ENCODE measurements at places on chromosomes 5 and 9.

GRCh38 chr9:83024506-83025125, 38.3 kb downstream of the RASEF start:
- DNase-seq = no peak

DNA sequence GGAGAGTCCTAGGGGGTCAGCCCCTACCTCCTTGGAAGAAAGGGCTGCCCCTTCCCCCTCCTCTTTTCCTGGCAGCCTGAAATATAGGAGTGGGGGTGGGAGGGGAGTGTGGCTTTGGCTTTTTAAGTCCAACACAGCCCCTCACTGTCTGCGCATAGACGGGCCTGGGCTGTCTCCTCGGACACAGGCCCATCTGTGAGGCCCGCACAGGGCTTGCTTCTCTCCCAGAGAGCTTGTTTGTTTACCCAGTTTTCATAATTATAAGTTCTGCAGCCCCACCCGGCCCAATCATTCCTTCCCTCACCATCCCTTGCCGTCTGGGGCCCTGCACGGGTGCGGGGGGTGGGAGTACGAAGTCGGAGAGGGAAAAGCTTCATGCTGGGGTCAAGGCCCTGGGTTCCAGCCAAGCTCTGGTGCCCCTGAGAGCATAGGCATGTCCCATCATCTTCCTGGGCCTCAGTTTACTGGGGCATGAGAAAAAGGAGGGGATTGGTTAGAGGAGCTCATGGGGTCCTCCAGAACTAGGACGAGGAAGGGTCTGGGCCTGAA, 54.0 kb upstream of the STXBP1 start:
- no peak for DNase-seq

DNA sequence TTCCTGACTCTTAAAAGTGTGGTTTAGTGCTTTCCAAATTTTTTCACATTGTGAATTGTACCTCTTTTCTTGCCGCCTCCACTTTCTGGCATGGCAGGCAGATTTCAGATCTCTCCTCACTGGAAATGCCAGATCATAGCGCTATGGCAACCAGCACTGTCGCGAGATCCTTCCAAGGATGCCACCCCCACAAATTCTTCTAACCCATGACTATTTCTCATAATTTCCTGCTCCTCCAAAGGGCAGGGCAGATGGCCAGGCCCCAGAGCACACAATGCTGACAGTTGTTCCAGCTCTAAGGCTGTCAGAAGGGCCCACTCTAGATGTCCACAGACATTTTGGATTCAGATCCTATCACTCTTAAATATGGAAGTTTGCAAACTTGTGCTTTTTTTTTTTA, 446.2 kb upstream of the RIOK2 start:
- DNase-seq = peak; percentile 83

GRCh38 chr5:144307736-144308135, 137.1 kb downstream of the KCTD16 start:
- DNase-seq = no peak

DNA sequence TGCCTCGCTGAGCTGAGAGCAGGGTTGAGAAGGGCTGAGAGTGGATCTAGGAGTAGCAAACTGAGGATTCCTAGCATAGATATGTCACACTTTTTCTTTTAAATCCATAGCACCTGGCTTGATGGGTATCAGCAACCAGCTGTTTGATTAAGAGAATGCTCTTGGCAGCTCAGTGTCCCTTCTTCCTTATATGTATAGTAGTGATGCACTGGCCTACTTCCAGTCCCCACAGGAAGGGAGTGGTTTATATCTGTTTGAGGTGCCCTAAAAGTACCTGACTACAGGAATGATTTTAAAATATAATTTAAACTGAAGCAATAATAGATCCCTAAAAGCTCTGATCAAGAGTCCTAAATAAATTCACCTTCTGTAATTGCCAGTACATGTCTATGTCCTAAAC, 546.8 kb upstream of the ZNF608 start:
- DNase-seq = no peak

- no peak for DNase-seq
Observed at GRCh38 chr5:63050916-63051315, 472.3 kb downstream of the LRRC70 start.

DNA sequence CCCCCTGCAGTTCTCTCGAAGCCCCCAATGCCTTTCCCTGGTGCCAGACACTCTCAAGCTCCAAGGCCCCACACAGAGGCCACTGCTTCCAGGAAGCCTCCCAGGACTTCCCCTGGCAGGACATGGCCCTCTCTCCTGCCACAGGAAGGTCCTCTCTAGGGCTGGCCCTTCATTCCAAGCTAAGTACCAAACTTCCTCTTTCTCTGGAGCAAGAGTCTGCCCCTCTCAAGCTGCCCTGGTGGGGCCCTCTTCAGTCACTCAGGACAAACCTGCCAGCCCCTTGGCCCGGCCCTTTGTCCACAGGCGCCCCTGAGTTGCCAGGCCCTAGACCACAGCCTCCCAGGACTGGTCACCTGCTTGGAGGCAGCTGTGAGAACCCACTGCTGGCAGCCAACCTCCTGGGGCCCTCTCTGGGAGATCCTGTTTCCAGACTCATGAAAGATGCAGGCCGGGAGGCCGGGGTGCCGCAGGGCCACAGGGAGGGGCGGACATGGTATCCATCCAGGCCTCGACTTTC, 6.6 kb downstream of the NINJ1 start:
- no peak for DNase-seq

DNA sequence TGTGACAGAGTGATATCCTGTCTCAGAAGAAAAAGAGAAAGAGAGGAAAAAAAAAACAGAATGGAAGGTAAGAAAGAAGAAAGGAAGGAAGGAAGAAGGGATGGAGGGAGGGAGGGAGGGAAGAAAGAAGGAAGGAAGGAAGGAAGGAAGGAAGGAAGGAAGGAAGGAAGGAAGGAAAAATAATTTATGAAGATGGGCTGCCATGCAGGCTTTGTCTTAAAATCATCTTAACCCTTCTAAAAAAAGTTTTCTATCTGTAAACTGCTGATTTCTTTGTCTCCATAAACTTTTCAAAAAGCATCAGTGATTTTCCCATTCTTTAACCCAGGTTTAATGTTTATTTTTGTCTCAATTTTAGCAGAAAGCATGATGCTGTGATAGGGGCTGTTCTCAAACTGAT, 1154.1 kb upstream of the CDH6 start:
- DNase-seq = no peak

GRCh38 chr9:95103281-95103771, 214.2 kb downstream of the FANCC start:
- no peak for DNase-seq

DNA sequence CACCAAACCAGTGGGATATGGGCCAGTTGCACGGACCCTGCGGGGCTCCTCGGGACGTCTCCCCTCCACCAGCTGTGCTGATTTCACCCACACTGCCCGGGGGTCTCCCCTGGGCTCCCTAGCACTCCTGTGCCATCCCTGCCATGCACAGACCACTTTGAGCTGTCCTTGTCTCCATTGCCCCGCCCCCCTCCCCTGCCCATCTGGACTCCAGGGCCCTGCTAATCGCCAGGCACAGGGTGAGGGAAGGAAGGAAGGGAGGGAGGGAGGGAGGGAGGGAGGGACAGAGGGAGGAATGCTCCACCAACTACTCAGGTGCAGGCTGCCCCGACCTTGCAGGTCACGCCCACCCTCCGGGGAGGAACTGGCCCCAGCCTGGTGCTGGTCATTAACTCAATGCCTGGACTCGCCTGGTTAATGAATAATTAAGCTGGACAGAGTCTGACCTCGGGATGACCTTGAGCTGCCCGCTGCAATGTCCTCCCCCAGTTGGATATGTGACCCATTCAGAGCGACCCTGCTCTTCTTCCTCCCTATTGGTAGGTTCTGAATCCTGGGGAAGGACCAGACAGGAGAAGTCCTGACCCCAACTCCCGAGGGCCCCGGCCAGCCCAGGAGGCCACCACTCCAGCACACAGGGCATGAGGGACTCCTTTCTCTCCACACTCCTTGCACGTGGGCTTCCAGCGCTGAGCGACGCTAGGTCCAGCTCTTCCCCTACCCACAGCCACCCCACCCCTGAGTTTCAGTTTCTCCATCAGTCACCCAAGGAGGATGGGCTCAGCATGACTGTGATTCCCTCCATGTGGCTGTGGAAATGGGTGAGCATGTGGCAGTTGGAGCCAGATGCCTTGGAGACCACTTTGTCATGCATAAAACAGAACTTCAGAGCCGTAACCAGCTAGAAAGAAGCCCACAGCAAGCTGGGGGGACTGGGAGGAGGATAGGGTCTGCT, 62.1 kb downstream of the C9orf50 start:
- DNase-seq = no peak

GRCh38 chr9:98410185-98410697, 154.8 kb upstream of the TBC1D2 start:
- DNase-seq = peak; percentile 73

GRCh38 chr5:133193794-133194193, 142.0 kb downstream of the HSPA4 start:
- no peak for DNase-seq

DNA sequence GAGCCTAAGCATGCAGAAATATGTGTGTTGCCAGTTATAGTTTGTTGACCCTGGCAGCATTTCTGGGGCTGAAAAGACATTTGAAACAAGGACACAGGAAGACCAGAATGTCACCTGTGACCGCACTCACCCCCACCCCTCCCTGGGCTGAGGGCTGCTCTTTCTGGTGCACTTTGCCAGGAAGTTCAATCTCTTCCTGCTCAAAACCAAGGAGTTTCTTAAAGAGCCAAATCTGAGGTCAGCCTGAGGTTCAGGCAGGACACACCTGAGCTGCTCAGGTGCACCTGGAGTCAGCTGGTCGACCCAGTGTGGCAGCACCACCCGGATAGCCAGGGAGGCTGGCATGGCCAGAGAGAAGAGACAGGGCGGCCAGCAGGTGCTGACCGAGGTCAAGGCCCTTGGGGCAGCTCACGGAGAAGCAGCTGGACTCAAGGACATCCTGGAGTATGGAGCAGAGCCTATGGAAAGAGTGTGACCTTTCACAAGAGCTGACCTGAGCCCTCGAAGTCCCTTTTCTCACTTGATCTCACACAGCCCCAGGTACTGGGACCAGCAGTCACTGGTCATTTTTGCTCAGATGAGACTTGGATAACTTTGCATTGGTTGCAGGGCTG, 376.9 kb upstream of the IRX4 start:
- DNase-seq = no peak

- DNase-seq = no peak
Observed at GRCh38 chr9:84151640-84152039, 171.0 kb downstream of the RMI1 start.

DNA sequence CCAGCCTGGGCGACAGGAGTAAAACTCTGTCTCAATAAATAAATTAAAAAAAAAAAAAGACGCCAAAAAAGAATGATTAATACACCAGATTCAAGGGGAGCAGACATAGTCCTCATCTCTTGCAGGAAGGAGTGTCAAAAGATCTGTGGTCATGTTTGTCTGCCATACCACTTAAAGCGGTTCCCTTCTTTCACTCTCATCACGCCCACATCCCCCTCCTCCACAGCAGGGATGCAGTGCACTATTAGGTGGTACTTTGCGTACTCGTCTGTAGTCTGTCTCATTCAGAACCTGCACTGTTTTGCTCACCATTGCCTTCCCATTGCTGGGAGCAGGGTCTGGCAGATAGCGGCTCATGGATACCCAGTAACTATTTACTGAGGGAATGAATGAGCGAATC, 11.2 kb downstream of the CDHR2 start:
- no peak for DNase-seq
